ENCODE measurements at places on chromosomes 6 and 20.

GRCh38 chr6:31681135-31681671 lies 336 bp upstream of the LY6G5C start:
- DNase-seq, result no peak

DNA sequence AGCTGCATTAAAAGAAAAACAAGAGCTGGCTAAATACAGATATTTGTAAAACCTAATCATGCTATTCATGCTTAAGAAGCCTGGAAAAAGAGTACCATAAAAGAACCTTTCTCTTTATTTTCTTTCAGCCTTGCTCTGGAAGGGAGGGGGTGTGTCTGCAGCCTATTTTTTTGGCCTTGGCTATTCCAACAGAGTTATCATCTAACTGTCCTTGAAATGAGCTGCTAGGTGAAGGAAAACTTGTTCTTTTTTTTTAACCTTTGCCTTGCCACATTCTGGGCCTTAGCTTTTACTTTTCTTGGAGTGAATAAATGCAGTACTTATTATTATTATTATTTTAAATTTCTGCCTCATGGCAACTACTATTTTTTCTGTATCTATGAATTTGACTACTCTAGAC lies 224.9 kb upstream of the SYNCRIP start:
- no peak for DNase-seq

DNA sequence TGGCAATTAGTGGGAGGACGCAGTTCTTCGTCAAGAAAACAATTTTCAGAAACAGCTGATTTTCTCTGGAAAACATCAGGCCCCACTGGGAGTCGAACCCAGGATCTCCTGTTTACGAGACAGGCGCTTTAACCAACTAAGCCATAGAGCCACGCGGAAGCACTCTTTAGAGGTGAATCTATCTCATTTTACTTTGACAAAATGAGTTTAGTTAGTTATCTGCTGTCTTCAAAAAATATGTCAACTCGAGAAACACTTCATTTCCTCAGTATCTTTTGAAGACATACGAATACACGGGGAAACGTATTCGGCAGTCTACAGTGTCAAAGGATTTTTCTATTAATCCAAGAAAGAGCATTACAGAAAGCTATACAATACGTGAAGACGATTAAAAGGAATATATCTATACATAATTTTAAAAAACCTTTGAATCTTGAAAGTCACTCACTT lies 26.7 kb downstream of the GPX6 start:
- DNase-seq, result peak; percentile 50

DNA sequence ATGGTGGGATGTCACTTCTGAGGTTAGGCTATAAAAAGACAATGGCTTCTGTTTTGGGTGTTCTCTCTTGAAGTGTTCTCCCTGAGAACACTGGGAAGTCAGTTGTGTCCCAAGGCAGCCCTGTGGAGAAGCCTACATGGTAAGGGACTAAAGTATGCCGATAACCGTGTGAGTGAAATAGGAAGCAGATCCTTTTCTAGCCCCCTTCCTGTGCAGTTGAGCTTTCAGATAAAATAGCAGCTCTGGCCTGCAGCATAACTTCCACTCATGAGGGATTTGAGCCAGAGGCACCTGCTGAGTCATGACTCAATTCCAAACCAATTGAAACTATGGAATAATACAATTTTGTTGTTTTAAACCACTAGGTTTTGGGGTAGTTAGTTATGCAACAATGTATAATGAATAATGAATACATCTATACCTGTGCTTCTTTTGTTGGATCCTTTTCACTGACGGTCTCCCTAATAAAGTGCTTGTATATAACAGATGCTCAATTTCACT lies 241.6 kb downstream of the TFAP2B start:
- DNase-seq, result no peak

GRCh38 chr20:18678549-18679419 lies 90.9 kb downstream of the DTD1 start:
- DNase-seq, result no peak

DNA sequence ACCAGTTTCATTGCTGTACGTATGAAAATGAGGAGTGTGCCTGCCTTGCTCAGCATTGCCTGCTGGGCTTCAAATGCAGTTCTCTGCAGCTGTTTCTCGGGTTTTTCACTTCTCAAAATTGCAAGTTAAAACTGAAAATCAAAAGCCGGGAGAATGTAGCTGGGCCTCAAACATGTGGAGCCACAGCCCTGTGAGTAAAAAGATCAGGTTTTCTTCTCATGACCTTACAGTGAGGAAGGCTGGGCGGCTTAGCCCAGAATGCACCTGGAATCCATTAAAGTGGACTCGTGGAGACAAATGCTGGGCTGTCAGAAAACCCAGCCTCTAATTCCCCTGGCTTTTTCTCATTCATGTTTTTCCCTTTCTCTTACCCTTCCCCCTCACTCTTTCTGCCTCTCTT lies 34.4 kb downstream of the DSE start:
- no peak for DNase-seq

- peak; percentile 13 for DNase-seq
These were observed 1.7 kb upstream of the SLC12A5 start for GRCh38 chr20:46027245-46027853.

GRCh38 chr6:161498359-161498758 lies 224.5 kb upstream of the AGPAT4 start:
- DNase-seq, result no peak

GRCh38 chr6:121205569-121205968 lies 128.7 kb downstream of the TBC1D32 start:
- no peak for DNase-seq

DNA sequence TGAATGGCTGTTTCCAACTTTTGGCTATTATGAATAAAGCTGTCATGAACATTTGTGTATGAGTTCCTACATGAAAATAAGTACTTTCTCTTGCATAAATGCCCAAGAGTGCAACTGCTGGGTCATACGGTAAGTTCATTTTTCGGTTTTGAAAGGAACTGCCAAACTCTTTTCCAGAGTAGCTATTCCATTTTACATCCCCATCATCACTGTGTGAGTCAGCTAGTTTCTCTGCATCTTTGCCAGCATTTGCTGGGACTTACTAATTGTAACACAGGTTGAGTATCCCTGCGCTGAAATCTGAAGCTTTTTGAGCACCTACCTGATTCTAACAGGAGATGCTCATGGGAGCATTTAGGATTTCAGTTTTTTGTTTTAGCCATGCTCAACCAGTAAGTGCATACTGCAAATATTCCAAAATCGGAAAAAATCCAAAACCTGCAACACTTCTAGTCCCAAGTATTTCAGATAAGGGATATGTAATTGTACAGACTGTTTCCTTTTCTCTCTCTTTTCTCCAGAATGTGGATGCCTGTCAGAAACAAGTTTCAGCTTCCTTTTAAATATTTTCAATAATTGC lies 118.4 kb downstream of the DTNBP1 start:
- DNase-seq, result no peak

GRCh38 chr6:69102416-69102815 lies 467.3 kb downstream of the ADGRB3 start:
- no peak for DNase-seq

DNA sequence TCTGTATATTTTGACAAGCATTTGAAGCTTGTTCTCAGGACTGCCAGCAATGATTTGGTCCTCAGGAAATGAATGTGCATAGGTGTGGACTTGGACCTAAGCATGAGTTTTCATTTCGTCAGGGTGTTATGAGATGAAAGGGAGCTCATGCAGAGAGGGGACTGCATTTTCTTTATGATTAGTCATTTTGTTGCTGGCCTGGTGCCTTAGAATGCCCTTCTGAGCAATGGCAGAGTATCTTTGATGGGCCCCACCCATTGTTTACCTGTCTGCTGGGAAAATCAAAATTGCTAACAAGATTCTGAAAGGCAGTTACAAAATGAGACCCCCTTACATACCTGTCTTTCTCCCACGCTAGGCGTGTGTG lies 51.5 kb upstream of the MTHFD1L start:
- no peak for DNase-seq

DNA sequence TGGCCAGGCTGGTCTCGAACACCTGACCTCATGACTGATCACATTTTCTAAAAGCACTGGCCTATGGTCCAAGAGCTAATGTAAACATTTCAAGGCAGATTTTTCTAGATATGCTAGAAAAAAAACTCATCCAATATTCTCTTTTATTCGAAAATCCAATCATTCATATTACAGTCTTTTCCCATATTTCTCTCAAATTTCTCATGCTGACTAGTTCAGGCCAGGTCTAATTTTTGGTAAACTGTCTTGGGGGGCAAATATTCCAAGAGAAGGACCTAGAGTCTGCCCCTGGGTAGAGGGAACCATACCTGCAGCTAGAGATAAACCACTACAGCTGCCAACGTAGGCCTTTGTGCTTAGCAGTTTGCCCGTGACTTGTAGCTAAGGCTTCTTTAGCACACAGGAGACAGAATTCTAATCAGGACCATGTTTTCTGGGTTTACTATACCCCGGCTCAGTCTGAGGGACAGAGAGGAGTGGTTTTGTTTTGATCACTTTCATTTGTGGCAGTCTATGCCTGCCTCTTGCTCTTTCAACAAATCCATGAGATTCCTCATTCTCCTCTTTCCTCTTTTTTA lies 71.8 kb upstream of the CITED2 start:
- DNase-seq, result no peak

DNA sequence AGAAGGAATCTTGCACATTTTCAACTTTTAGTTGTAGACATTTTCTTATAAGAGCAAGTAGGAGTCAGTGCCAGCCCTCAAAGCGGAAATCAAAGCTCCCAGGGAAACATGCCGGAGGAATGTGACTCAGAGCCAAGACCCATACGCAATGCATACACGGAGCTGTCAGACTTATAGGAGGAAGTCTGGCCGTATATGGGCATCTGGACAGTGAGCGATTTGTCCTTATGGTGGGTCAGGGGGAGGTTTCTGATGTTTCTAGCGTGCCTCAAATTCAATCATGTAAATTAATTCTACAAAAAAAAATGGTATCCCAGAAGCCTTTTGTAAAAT lies 3.6 kb upstream of the CCN2 start:
- peak; percentile 96 for DNase-seq

DNA sequence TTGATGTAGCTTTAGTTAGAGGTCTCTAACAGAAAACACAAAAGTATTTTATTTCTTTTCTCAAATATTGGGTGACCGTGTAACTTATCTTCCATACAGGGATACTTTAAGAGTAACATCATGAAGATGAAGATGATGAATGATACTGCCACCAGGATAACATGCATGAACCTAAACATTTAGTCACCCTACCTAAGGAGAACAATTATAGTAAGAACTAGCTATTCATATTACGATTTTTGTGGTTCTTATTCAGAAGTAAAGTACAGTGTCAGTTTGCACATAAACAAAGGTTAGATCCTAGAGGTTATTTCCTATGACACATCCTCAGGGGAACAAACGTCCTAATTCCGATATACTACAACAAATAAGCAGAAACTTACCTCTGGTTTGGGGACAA lies 21.0 kb downstream of the CLDN20 start:
- DNase-seq, result no peak

GRCh38 chr6:68012822-68013221 lies 622.3 kb upstream of the ADGRB3 start:
- DNase-seq, result no peak

DNA sequence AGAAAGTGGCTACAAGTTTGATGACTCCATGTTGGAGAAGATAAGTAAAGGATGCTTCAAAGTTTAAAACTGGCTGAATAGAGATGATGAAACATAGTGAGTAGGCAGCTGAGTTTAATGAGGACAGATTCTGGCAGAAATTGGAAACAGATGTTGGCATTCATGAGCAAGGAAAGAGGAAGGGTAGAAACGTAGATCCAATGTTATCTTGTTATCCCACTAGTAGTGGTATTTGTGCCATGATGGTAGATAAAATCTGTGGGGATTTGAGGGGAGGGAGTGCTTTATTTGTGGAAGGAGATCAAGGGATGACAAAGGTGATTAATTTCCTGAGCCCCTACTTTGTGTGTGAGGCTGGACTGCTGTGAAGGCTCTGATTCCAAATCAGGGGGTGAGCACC lies 69.5 kb downstream of the MRAP2 start:
- peak; percentile 21 for DNase-seq

- DNase-seq, result no peak
These were observed 249.7 kb upstream of the AFDN start for GRCh38 chr6:167576828-167577503.

Data from fibroblast of skin of left biceps (primary cell).